ENCODE measurements at places on chromosomes 6 and 20.

- no peak for DNase-seq
Observed at GRCh38 chr6:108728826-108729225, 119.4 kb upstream of the ARMC2 start.

DNA sequence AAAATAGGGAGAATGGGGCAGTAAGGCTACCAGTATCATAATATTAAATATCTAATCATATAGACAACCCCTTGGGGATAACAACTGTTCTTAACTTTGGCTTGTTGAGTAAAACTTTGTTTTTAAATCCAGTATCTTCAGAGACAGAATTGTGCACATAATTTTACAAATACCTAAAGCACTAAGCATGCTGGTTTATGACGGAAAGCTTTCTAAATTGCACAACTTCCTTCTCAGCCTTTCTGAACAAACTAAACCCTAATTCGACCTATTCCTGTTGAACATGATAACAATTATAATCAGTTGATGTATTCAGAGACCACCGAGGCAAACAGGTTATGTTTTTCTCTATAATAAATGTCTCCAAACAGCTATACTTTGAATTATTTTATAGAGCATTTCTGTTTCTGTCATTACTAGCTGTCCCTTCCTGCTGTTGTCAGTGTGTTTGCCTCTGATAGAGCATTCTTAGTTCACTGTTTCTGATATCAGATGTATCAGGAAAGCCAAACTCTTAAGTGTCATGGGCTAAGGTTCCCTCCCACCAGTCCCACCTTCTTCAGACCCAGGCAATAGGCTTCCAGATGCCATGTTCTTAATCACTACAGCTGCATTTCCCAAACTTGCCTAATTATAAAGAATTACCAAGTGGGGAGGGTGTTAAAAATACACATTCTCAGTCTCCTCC lies 8.7 kb downstream of the ZHX3 start:
- peak; percentile 50 for DNase-seq

GRCh38 chr6:157106487-157106886 lies 216.8 kb downstream of the TMEM242 start:
- no peak for DNase-seq

DNA sequence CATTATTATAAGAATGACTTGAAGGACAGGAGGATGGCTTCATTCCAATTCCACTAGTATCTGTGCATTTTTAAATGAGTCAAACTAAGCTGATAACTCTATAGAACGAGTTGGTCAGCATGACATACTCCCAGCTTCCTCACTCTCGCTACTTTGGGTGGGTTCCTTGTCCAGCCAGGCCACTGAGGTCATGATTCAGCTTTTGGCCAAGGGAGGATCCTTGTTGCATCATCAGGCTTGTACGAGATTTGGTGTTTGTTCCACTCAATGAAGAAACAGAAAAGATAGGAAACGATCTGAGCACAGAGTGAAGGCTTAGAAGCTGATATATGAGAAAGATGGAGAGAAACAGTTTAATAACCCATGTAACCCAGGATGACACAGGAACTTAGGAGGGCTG lies 19.8 kb downstream of the NEDD9 start:
- DNase-seq, result no peak

DNA sequence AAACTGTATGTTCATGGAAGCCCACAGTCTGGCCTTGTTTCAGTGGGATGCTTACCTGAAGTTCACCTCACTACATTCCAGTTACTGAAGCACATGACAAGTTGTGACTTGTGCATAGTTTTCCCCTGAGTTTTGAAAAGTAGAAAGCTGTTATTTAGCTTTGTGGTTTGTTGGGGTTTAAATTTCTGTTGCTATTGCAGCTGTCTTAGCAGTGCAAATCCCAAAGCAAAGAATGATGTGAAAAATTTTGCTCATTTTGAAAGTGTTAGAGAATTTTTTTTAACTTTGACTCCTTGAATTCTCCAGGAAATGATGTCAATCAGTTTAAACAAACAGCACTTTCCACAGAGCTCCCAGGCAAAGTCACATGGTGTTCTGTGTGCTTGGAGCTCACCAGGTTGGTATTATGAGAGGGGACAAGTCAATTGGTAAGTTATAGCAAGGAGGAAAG lies 268.4 kb downstream of the ADGRG6 start:
- no peak for DNase-seq

DNA sequence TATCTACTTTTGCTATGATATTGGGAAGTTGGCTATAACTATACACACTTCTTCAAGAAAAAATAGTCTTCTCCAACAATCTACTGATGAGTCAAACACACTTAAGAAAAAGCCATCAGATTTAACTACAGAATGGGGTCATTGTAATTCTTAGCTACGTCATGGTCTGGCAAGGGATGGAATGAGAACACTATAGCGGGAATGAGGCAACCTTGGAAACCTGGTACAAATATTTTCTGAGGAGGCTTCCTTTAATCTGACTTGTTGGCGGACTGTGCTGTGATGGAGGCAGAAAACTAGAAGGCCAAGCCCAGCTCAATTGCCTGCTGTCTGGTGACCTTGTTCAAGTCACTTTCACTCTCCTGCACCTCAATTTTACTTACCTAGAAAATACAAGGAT lies 586.8 kb upstream of the JAG1 start:
- DNase-seq, result no peak

- DNase-seq, result no peak
Observed at GRCh38 chr20:32606790-32607189, 21.7 kb upstream of the NOL4L start.

- no peak for DNase-seq
Observed at GRCh38 chr6:151425561-151425960, 26.4 kb downstream of the RMND1 start.

GRCh38 chr6:38909015-38909730 lies 139.4 kb upstream of the GLP1R start:
- no peak for DNase-seq

GRCh38 chr20:55953201-55953600 lies 52.1 kb downstream of the CBLN4 start:
- DNase-seq, result no peak

- DNase-seq, result no peak
Observed at GRCh38 chr20:3866464-3866863, 19.8 kb downstream of the MAVS start.

DNA sequence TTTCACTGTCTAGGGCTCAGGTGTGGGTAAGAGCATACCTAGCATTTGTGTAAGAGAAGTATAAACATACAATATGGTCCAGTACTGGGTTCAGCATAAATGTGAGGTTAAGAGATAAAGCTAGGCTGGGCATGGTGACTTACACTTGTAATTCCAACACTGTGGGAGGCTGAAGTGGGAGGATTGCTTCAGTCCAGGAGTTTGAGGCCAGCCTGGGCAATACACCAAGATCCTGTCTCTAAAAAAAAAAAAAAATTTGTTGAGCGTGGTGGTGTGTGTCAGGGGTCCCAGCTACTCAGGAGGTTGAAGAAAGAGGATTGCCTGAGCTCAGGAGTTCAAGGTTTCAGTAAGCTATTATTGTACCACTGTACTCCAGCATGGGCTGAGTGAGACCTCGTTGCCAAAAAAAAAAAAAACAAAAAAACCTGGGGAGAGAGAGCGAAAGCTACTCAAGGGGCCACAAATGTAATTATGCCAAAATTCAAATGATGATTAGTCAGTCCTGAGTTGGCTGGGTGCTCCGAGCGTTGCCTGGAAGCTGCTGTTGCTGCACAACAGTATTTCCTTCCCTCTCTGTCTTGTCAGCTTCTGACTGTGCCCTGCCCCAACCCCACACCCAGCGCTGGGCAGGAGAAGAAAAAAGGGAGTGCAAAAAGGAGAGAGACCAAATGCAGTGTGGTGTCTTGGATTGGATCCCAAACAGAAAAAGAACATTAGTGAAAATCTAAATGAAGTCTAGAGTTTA lies 24.0 kb downstream of the CMTR1 start:
- DNase-seq, result peak; percentile 54

GRCh38 chr6:44263354-44264100 lies 1.8 kb downstream of the NFKBIE start:
- DNase-seq, result peak; percentile 62

DNA sequence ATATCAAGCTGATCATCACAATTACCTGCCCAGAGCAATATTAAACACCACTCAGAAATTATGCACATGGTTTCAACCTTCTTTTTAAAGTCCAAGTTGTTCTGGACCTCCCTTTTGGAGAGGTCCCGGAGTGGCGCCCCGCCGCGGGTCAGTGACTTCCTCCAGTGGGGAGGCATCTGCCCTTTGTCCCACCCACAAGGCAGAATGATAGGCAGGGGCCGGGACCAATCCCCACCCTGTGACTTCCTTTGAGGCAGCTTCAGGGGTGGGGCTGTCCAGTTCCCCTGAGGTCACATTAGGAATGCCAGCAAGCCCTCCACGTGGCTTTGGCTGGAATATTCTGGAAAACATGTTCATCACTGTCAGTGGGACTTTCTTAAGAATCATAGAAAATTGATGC lies 207.0 kb downstream of the ANKRD60 start:
- DNase-seq, result no peak

GRCh38 chr6:154504865-154505449 lies 5.5 kb downstream of the CNKSR3 start:
- DNase-seq, result no peak

- peak; percentile 75 for DNase-seq
Observed at GRCh38 chr20:25204550-25205276, 9.2 kb downstream of the ENTPD6 start.

DNA sequence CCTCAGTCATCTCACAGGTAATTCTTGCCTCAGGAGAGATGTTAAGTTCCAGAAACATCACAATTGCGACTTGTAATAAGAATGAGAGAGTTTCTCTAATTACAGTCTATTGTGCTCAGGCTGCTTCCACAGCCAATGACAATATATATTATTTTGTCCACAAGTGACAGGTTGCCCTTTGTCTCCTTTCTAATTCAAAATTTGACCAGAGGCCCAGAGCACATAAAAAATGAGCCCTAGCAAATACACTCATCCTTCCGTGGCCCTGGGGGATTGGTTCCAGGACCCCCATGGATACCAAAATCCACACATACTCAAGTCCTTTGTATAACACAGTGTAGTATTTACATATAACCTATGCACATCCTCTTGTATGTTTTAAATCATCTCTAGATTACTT lies 88.1 kb upstream of the TMEM170B start:
- DNase-seq, result no peak

GRCh38 chr20:1811621-1812498 lies 83.3 kb upstream of the SIRPA start:
- no peak for DNase-seq

- no peak for DNase-seq
Observed at GRCh38 chr20:9035126-9035525, 33.8 kb upstream of the PLCB4 start.

DNA sequence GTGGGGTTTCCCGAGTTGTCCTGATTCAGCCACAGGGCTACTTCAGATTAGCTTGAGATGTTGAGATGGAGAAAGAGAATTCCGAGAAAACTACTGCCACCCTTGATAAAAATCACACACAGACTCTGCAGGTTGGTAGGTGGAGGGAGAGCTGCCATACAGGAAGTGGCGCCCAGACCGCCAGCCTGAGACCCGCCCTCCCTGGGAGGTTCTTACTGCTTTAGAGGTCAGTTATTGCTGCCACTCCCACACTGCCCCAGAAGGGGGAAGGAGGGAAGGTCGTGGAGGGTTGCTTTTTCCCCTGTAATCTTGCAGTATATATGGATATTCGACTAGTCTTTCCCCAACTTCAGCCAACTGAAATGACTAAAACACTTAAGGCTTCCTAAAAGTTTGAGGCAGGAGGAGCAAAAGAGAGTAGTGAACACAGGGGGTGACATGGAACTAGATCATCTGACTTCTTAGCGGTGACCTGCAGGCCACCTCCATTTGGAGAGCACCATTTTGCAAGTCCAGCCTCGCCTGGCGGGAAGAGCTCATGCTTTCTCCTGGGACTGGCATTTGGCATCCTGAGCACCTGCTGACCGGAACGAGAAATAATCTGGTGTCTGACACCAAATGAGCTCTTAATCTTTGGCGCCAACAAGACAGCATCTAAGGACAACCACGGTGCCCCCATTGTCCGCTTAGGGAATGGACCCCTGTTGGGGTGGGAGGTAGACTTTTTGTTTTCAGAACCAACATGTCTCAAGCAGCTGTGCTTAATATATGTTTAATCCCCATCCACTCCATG lies 35.7 kb upstream of the SLC22A1 start:
- DNase-seq, result no peak

DNA sequence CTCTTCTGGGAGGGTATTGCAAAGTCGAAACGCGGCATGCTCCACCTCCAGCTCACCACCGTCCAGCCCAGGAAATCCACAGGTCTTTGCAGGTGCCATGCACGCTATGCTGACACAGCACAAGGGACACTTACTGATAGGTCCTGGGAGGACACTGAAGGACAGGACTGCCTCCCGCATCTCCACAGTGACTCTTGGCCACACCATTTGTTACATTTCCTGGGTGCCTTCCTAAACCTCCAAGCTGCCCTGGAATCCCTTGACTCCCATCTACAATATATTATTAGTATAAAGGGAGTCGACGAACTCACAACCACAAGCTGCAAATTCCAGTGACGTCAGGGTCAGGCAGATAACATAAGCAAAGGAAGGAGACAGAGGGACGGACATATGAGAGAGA lies 106.9 kb downstream of the JPH2 start:
- no peak for DNase-seq

- peak; percentile 53 for DNase-seq
Observed at GRCh38 chr6:136288566-136289326, 900 bp downstream of the BCLAF1 start.

DNA sequence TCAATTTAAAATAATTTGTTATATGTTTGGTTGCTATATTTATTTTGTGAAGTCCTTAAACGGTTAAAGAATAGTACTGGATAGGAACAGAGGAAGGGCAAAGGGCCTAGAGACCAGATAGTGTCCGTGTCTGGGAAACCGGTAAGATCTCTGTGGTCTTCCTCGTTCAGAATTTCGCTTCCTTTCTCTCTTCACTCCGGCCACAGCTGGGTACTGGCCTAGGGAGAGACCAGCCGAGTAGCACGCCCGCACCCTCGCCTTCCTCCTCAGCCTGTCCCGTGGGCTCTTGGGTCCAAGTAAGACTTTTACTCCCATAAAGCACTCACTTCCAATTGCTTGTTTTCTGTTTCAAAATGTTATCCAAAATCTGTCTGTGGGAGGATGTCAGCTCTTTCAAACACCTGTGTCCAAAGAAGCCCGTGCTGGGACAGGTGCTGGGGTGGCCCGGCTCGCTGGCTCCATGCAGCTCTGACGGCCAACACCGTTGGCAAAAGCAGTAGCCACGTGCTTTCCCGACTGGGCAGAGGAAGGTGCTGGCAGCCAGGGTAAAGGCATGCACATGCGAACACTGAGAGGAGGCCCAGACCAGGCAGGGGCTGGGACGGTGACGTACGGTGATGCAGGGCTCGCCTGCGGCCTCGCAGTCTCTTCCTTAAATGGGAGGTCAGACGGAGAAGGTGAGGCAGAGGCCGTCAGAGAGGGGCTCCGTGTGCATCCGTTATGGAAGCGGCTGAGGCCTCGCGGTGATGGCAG lies 112.2 kb downstream of the IRF4 start:
- no peak for DNase-seq

DNA sequence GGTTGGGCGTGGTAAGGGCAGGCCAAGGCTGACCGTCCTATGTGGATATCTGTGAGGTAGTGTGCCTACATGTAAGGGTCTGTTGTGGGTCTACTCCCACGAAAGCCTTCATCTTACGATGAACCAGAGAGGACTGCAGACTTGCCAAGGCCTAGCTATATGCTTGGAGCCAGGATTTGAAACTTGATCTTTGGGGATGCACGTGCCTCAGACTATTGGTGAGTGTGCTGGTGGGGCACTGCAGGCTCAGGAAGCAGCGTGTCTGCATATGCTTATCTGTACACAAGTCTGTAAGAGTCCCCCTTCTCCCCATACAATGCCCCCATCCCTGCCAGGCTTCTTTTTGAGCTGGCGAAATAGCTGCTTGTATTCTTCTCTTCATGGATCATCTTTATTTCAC lies 17.9 kb downstream of the PLCG1 start:
- DNase-seq, result no peak

GRCh38 chr6:136753624-136754023 lies 38.7 kb downstream of the MAP3K5 start:
- DNase-seq, result no peak

- DNase-seq, result no peak
Observed at GRCh38 chr6:148074738-148075137, 267.9 kb upstream of the SASH1 start.
